ENCODE measurements at places on chromosomes 6 and 20.
A peak's percentile ranks its signal among the peaks of the same experiment; 100 is the strongest.

- no peak for DNase-seq
These were observed 62.0 kb downstream of the RSPO3 start for GRCh38 chr6:127180426-127180825.

GRCh38 chr20:58619864-58620431 lies 31.1 kb upstream of the STX16 start:
- no peak for DNase-seq

DNA sequence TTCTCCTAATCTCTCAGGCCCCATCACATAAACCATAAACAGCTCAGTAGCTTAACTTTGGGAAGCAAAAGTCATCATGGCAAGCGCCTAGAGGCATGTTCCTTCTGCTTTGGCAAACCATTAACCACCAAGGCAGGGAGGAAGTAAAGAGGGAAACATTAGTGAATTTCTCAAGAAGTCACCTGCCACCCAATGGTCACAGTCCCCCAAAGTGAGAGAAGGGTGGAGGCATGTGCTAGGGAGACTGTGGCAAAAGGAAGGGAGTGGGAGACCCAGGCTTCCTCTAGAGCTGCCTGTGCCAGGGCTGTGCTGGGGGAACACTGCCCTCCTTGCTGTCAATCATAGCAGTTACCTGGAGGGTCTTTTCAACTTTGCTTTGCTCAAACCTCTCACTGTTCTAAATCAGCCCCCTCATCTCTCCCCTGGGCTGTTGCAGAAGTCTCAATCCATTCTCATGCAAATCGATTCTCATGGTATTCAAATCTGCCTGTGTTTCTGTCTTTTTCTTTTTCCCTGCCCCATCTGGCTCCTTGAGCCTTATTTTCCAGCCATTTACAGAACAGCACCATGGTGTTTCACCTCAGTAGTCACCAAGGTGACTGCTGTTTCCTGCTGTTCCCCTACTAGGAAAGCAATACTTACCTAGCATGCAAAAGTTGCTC lies 1.8 kb upstream of the RNF24 start:
- no peak for DNase-seq

DNA sequence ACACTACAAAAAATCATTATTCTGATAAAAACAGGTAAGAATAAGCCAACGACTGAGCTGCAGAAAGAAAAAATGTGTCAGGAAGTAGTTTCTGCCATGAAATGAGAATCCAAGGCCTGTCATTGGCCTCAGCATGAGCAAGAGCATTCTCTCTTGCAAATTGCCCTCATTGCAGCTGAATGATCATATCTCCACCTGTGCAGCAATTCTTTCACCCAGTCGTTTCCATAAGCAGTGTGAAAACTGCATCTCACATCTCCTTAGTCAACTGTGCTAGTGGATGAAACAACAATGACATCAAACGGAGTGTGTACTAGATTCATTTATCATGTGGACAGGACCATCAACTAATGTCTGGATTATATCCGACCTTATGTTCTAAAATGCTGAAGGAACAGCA lies 88.2 kb upstream of the STXBP5 start:
- DNase-seq: no peak

GRCh38 chr6:156938143-156938542 lies 161.0 kb downstream of the ARID1B start:
- DNase-seq: no peak

GRCh38 chr20:38083338-38084048 lies 49.9 kb downstream of the RPRD1B start:
- no peak for DNase-seq

DNA sequence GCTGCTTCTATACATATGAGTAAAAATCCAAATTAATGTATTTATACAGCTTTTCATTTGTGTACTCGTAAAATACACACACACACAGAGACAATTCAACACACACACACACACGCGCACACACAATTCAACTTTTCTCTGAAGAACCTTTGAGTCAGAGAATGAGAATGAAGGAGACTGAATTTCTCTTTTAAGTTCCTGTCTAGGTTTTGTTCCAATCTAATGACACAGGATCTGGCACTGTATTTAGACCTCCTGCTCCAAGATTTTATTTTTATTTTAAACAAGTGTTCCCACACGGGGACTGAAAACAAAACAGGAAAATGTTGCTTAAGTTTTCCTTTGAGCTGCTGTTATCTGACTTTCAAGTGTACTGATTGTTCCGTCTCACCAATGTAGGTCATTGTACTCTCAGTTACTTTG lies 250.8 kb downstream of the LAMA2 start:
- no peak for DNase-seq

GRCh38 chr6:170227521-170227983 lies 63.3 kb downstream of the DLL1 start:
- no peak for DNase-seq

GRCh38 chr6:113344969-113345368 lies 512.2 kb upstream of the MARCKS start:
- DNase-seq: no peak

DNA sequence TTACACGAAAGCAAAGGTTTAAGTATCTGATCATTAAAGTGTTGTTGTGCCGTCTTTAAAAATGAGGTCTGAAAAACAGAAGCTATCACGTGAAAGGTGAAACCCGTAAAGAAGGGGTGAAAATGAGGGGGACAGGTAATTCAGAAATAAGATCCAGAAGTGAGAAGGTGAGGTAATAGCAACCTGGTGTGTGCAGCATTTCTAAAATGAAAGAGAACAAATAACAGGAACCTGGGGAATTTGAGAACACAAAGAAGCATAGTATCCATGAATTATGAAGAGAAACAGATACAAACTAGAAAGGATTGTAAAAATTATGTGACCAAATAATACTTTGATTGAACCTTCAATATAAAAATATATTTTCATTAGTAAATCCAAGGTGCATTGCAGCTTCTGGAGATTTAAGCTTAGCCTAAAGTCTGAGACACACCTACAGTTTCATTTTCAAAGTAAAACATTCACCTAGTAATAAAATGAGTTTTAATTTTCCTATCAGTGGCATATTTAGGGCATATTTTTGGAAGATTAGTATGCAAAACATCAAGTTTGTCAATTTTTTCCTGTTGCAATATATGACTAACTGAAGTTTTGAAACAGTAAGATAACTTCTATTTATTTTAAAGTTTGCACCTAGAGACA lies 1.4 kb downstream of the HEY2 start:
- no peak for DNase-seq

- DNase-seq: peak; percentile 45
These were observed 205.1 kb upstream of the GMDS start for GRCh38 chr6:2450546-2450945.

GRCh38 chr20:17648791-17649730 lies 33.0 kb downstream of the RRBP1 start:
- peak; percentile 78 for DNase-seq

GRCh38 chr20:60288945-60289344 lies 330.7 kb downstream of the CDH26 start:
- DNase-seq: no peak

DNA sequence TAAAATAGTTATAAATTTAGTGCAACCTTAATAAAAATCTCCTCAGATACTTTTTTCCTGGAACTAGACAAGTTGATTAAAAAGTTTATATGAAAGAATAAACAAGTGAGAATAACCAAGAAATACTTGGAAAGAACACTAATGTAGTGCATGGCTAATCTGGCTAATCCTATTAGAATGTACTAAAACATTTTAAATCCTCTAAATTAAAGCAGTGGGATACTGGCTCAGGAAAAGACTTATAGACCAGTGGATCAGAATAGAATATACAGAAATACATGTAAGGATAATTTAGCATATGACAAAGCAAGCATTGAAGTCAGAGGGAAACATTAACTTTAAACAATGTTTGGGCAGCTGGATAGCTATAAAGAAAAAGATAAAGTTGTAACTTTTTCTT lies 41.1 kb upstream of the ERVFRD-1 start:
- no peak for DNase-seq

GRCh38 chr6:156776470-156776839 lies 723 bp upstream of the ARID1B start:
- no peak for DNase-seq

DNA sequence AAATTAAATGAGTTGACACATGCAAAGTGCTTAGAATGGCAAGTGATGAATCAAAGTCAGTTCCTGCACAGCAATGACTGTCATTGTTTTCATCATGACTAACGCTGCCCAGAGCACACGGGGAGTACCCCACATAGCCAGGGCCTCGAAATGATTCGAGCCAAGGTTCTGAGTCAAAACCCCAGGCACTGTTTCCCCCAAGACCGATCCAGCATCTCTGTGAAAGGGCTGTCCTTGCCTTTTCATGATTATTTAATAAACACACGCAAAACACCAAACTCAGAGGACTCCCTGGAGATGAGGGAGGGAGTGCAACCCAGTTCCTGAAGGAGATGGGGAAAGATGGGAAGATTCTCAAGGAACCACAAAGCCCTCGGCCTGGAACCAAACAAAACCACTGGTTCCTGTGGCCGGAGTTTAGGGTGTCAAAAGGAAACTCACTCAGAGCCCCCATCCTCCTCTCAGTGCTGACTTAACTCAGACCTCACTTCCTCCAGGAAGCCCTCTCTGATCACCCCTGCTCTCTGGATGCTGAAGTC lies 3.8 kb downstream of the PREX1 start:
- no peak for DNase-seq

DNA sequence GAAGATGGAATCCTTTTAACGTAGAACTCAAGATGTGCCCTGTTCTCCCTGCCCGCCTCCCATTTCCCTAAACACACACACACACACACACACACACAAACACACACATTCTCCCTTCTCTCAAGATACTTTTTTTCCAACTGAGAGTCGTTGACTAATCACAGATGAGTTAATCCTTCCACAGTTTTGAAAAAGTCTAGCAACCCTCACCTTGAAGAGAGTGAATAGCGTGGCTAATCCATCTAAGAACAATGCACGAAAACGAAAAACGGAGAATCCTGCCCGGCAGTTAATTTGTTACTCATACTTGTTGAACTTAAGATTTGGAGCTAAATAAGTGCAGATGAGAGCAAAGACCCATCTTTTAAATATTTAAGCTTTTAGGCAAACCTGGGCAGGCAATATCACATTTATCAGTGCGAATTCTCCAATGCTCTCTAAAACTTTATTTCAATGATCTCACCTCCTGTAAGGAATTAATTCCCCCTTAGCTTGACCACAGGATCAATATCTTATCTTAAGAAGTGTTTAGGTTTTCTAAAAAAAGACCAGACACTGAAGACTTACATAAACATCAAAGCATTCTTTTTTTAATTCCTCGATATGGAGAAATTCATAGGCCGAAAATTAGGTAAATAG lies 1.1 kb downstream of the AGPAT4 start:
- no peak for DNase-seq

DNA sequence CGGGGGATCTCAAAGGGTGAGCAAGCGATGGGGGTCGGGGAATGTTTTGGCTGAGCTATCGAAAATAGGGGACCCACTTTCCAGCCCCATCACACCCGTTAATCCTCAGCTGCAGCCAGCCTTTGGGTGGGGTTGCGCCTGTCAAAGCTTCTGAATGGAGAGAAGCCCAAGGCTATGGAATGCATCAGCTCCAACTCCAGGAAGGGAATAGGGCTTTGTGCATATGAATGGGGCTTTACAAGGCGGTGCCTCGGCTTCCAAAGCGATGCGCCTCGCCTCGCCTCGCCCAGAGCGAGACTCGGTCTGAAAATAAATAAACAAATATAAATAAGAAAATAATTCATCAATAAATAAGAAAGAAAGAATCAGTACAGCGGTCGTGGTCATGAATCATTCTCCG lies 751.4 kb upstream of the DEFB115 start:
- DNase-seq: no peak

DNA sequence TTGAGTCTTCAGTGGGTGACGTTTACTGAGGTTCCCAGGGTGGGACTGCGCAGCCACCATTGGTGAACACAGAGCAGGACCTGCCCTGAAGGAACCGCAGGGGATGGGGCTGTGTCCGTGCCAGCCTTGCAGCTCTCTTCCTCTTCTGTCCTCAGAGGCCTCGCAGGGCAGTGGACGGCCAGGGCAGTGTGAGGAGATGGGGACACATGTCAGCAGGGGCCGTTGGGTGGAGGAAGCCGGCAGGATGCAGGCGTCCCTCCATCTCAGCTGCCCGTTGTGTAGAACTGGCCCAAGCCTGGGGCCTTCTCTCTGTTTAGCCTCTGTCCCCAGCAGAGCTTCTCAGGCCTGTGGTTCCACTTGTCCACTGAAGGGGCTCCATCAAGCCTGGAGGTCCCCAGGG lies 53.6 kb upstream of the SMOC2 start:
- no peak for DNase-seq

DNA sequence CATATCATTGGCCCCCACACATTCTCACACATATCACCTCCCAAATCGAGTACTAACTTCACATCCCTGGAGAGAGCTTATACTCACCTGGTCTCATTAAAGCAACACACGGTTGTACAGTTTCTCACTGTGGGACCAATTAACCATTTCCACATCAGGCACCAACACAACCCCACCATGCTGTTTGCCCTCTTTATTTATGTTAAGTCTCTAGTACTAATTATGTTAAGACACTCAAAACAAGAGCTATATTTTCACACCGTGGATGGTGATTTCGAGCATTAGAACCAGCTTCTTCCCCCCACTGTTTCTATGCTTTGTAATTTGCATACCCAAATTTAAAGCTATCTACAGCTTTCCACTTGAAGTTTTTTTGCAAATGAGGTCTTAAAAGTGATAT lies 6.3 kb downstream of the SCML4 start:
- no peak for DNase-seq

DNA sequence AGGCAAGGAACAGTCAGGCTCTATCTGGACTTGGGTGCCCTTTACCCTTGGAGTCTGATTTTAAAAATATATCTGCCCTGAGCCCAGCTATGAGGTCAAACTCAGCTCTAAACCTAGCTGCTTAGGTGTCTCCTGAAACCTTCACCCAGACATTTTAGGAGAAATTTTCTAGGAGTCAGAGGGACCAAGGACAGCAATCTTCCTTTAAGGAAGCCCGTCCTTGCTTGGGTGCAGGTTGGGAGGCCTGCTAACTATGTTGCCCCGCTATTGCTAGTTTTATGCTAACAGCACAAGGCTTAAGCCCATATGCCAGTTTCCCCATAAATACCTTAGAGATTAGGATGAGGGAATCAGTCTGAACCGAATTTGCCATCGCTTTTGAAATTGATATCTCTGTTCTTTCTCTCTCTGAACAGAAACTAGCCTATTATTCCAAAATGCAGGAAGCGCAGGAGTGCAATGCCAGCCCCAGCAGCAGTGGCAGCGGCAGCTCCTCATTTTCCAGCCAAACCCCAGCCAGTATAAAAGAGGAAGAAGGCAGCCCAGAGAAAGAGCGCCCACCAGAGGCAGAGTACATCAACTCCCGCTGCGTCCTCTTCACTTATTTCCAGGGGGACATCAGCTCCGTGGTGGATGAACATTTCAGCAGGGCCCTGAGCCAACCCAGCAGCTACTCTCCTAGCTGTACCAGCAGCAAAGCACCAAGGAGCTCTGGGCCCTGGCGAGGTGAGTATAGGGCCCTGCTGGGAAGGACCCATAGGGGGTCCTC lies 2.6 kb downstream of the VGLL2 start:
- DNase-seq: no peak

DNA sequence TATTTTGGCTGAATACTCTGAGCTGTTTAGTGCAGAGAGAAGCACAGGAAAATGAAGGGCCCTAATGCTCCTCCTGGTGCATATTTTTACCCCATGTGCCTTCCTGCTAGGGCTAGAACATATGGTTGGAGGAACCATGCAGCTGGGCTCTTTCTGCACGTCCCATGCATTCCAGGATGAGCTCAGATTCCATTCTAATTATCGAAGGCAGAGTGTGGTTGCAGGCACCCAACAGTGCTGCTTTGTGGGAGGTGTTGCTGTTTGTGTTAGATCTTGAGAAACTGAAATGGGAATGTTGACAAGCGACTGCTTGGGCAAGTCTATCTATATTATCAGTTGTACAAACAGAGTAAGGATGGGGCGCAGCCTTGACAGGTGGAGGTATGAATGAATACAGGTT lies 419.5 kb downstream of the DHX35 start:
- DNase-seq: no peak
